KG1 (cell line): ENCODE measurements at places on chromosomes 11 and 22.
A peak's percentile ranks its signal among the peaks of the same experiment; 100 is the strongest.

GRCh38 chr11:74670171-74670570, 61.1 kb downstream of the CHRDL2 start:
- DNase-seq = no peak

DNA sequence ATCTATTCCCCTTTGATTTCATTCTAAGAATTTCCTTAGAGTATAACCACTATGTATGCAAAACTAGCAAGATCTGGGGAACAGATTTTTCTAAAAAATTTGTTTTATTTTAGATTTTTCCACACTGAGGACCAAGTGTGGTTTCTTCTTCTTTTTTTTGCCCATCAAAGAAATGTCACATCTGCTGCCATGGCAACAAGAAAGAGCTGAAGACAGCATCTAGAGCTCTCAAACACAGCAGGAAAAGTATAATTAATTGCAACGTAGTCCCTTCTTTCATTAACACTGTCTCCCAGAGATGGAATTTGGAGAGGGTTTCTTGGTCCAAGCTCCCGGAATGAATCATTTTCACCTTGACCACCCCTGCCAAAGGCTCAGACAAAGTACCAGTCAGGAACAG, 256.7 kb upstream of the CCDC90B start:
- DNase-seq = no peak

DNA sequence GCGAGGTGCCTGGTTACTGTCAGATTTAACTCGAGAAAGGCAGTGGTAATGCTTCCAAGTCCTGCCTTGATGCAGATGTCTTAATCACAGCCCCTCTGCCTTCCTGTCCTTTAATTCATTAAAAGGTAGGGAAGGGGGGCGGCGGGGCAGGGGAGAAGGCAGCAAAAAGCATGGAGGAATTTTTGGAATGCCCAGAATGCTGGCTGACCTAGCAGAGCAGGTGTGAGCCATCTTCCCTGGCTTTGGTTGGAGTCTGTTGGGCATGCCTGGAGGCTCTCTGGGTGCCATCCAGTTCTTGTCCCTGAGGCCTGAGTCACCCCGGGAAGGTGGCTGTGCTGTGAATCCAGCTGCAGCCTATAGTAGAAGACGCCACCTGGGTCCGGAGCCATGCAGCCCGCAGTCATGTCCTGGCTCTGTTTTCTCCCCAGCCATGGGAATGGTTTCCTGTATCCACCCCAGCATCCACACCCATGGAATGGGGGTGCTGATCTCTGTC, 15.6 kb downstream of the KIAA1671 start:
- no peak for DNase-seq

GRCh38 chr22:37971475-37972434, 12.6 kb downstream of the SOX10 start:
- no peak for DNase-seq

GRCh38 chr11:2072551-2073261, 66.5 kb downstream of the IGF2 start:
- DNase-seq = no peak

GRCh38 chr22:45640941-45641621, 30.6 kb upstream of the ATXN10 start:
- DNase-seq = no peak

DNA sequence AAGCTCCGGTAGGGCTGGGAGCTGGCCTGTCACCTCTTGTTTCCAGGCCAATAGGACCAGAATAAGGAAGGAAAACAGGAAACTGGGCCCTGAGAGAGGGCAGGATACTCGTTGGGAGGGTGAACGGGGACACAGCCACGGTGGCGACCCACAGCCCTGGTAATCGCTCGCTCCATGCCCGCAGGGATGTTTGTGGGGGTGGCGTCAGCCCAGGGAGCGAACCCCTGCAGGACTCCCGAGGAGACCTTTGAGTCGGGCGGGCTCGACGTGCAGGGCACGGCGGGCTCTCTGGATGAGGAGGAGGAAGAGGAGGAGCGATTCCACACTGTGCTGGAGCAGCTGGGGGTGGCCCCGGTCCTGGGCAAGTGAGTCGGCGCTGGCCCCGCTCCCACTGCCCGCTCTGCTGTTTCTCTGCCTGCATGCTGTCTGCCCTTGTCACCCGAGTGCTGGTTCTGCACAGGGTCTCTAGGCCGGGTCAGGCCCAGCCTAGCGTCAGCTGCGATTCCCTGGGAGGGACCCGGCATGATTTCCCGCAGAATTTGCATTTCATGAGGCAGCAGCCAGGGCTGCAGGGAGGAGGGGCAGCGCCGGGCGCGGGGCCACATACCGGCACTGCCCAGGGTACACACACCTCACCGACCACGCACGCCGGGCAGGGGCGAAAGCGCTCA, 1.6 kb downstream of the CRACR2B start:
- no peak for DNase-seq

DNA sequence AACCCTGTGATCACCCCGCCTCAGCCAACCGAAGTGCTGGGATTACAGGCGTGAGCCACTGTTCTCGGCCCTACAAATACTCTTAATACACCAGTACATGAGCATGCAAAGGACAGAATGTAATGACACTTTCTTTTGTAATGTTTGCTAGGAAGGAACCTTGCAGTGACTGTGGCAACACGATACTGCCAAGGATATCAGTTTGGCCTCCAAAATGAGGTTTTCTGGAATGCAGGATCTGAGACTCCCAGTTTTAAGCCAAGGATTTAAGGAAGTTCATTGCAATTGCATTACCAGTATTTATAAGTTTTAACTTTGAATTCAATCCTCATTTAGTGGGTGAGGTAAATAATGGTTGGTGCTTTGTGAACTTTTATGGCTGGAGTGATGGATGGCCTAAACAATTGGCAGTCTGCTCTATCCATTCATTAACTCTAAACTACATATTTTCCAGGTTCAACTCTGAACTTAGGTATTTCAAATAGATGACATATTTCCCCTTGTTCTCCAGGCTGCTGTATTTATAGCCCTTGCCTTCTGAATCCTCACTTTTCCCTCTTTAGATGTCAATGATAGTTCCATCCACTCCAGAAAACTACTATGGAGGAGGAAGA, 330.3 kb downstream of the C11orf87 start:
- DNase-seq = no peak

DNA sequence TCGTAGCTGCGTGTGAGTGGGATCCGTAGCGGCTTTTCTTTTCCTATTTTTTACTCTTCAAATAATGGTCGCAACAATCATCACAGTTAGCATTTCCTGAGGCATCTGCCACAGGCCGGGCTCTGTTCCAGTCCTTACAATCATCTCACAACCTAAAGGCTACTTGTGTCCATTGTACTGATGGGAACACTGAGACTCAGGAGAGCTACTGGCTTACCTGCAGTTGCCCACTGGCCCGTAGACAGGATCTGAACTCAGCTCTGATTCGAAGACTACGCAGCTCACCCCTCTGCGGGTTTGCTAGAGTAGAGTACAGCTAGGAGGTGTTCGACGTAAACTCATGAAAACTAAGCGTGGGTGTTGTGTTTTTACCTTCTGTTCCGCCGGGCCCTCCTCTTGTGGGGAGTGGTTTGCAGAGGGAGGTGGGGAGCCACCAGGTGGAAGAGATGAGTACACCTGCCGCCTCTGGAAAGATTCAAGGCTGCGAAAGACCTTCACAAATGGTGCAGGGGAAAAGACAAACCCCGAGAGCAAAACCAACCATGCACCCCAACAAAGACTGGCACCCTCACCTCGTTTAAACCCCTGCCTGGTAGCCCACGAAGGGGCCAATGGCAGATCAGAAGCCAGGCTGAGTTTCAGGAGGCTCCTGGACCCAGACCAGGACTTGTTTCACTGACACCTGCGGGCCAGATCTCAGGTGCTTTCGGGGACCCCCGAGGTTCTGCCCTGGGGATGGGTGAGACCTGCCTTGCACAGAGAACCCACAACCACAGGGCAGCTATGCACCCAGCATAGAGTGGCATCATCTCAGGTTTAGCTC, 18.3 kb upstream of the RFPL3 start:
- no peak for DNase-seq

DNA sequence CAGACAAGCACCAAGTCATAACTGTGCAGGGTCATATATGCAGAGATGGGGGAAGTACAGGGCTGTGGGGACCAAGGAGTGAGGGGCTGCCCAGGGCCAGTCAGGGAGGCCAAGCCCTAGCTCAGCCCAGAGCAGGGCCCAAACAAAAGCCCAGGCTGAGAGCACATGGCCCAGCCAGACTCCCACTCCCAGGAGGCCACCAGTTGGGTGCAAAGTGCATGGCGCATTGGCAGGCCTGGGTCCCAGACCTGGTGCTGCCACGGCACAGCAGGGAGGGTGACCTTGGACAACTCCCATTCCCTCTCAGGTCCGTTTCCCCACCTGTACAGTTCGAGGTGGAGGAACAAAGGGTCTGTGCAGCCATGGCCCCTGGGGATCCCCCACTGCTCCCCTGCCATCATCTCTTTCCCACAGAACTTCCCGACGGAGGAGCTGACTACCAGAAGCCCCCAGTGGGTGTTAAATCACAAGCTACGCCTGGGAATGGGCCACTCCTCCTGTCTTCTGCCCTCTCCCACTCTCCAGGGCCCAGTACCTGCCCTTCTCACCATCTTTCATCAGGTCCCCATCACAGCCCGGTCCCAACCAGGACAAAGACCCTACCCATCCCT, 608 bp downstream of the NIPSNAP1 start:
- DNase-seq = no peak

GRCh38 chr11:43680521-43681400, at the start of gene HSD17B12:
Gene HSD17B12 (plus strand): TSS chr11:43680738. CDS start chr11:43680828, 90 bp downstream.
- peak; percentile 96 for DNase-seq

DNA sequence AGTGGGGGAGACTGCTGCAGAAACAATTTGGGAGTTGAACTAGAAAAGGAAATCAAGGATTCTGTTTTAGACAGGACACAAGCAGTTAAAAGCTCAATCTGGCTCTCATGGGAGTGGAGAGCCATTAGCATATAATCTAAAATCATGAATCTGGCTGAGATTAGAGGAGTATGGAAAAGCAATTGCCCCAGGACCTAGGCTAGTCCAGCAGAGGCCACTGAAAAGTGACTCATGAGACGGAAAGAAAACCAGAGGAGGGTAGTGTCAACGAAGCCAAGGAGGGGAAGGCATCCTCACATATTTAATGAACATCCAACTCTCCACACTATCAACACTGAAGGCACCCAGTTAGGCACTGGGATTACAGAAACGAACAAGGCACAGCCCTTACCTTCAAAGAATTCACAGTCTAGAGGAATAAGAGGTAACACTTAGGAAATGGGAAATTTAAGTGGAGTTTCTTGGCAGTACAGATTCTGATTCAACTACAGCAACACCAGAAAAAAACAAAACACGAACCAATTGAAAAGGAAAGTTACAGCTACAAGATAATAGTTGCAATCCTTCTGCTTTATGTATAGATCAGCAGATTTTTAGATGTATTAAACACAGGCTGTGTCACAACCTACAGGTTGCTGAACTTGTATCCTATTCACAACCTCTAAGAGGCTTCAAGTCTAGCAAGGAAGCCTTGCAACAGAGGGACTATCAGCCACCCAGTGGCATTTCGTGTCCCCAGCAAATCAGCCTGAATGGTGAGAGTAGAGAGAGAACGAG, 43.7 kb upstream of the CHST1 start:
- no peak for DNase-seq

DNA sequence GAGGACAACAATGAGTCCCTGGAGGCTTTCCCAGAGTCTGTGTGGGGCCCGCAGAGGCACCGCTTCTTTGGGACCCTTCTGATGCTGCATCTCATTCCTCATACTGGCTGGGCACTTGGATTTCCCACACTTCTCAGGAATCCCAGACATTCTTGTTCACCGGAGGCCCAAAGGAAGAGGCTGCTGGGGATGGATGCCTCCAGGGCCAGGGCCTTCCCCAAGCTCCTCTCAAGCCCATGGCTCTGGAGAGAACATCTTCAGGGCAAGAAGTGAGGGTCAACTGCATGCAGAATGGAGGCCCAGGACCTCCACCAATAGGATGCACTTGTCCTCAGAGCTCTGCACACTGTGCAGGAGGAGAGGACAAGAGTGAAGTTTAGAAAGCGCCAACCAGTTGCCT, 34.6 kb downstream of the DKK3 start:
- no peak for DNase-seq

- DNase-seq = no peak
These were observed 52.3 kb downstream of the SHISAL1 start for GRCh38 chr22:44260216-44261035.

GRCh38 chr11:22938691-22939090, 78.4 kb upstream of the CCDC179 start:
- DNase-seq = no peak

GRCh38 chr22:31339148-31339832, 6.9 kb downstream of the PATZ1 start:
- no peak for DNase-seq

DNA sequence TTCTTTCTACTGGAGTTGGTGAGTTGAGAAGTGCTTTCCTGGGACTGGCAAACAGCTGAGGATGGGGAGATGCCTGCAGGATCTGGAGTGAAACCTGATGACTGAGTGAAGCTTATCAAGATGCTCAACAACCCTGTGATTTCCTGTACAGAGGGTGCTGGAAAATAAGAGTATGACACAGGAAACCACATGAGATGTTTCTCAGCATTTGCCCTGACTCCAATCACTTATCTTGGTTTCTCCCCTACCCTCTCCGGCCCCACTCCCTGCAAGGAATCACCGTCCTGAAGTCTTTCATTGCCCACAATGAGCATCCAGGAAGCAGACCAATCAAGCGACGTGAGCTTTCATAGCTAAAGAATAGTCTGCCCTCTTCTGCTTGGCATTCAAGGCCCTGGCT, at the start of gene MRGPRX2:
TSS of gene MRGPRX2 (minus strand) at position 89 of the 400 bp plus-strand sequence. CDS start 4,315 bp downstream, outside the sequence.
- no peak for DNase-seq

DNA sequence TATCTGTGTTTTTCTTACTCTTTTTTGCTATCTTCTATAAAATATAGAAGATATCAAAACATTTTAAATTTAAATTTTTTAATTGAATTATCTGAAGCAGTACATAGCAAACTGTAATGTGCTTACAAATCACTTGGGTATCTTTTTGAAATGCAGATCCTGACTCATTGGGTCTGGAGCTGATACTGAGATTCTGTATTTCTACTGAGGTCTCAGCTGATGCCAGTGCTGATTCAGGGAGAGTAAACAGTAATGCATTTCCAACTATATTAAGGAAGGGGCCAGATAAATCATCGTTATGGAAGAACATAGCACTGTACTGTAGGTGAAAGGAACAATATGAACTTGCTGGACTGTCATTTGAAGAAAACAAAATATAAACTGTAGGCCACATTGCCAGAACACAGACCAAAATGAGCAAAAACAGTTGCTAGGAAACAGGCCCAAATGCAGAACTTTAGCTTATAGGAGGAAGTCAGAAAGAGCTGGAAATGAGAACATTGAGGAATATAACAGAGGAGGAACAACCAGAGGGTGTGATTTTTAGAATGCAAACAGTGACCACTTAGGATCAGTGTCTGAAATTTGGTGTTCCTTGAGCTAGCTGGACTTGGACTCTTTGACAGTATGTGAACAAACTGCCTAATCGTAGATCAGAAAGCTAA, 3.3 kb downstream of the ARL14EP start:
- no peak for DNase-seq
